ENCODE measurements at places on chromosomes 5 and 9. TPM values are rescaled to one million over a fixed set of nuclear protein-coding genes. Genes with fewer than 3 reads are reported as not detected.

ROPN1L gene
- under 0.01 TPM for total RNA-seq

FBXL7 gene
- total RNA-seq, result 0.21 TPM

OTULIN gene
- 36.7 TPM for total RNA-seq

OR1Q1 gene
- not detected for total RNA-seq

OCLN gene
- total RNA-seq, result 104 TPM

SHC3 gene
- under 0.01 TPM for total RNA-seq

LHX6 gene
- total RNA-seq, result under 0.01 TPM

PCDHA6 gene
- total RNA-seq, result 0.48 TPM

PDGFRB gene
- total RNA-seq, result under 0.01 TPM

FAM221B gene
- total RNA-seq, result not detected

MARCOL gene
- not detected for total RNA-seq

PCDHA1 gene
- not detected for total RNA-seq

SMIM32 gene
- not detected for total RNA-seq

UBE2B gene
- 16.4 TPM for total RNA-seq

FOXD1 gene
- total RNA-seq, result 4.1 TPM

BARX1 gene
- not detected for total RNA-seq

SLC4A9 gene
- 0.21 TPM for total RNA-seq

ANKRD18B gene
- 16.6 TPM for total RNA-seq

DOCK2 gene
- 11.1 TPM for total RNA-seq

IL17B gene
- total RNA-seq, result 0.48 TPM

PNPLA7 gene
- 0.24 TPM for total RNA-seq

SPINK4 gene
- total RNA-seq, result not detected

WNK2 gene
- 0.24 TPM for total RNA-seq

MORN5 gene
- not detected for total RNA-seq

Measured in tracheal epithelial cell (primary cell).